ENCODE measurements at places on chromosomes 3 and 15.

GRCh38 chr15:73959801-73960200 is 32.3 kb downstream of the STOML1 start:
- no peak for DNase-seq

DNA sequence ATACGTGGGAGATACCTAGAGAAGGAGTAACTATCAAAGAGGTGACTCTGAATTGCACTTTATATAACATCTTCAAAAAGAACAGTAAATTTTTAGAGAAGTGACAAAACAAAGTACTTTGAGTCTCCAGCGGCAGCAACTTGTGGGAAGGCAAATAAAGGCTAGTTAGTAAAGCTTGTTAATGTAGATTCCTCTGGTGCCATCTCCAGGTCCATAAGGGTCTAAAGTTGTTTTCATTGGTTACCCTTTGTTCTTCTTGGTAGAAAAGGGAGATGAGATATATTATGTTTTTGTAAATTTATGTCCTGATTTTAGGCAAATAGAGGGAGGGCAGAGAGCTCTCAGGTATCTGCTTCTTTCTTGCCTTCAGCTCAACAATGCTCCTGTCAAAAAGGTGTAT is 161.6 kb downstream of the MYRIP start:
- DNase-seq, result no peak

GRCh38 chr3:135097276-135097946 is 302.4 kb downstream of the EPHB1 start:
- no peak for DNase-seq

- DNase-seq, result no peak
These were observed 71.9 kb downstream of the FOXB1 start for GRCh38 chr15:60076045-60076444.

DNA sequence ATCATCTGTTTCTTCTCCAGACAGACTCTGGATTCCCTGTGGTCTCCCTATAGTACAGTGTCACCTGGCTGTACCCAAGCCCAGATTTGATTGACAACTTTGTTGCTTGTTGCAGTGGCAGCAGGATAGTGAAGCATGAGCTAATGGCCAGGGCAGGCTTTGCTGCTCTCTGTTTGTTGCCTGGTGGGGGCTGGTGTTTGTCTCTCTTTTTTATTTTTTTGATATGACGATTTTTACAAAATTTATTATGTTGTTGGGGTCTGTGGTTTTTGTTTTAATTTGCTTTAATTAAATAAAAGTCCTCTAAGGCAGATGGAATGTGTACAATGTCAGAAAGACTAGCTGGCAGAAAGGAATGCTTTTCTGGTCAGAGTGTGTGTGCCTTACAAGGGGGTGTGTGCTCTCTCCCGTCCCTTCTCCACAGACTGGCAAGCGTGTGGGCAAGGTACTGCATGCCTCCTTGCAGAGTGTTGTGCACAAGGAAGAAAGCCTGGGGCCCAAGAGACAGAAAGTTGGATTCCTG is 15.2 kb upstream of the CLEC3B start:
- DNase-seq, result no peak

GRCh38 chr15:31298707-31299172 is 27.9 kb upstream of the KLF13 start:
- no peak for DNase-seq

GRCh38 chr3:143885780-143886427 is 37.6 kb upstream of the SLC9A9 start:
- DNase-seq, result peak; percentile 37

GRCh38 chr3:194985031-194985578 is 285.9 kb downstream of the XXYLT1 start:
- DNase-seq, result peak; percentile 52
